ENCODE measurements at places on chromosomes 3 and 15. TPM values are rescaled to one million over a fixed set of nuclear protein-coding genes. Genes with fewer than 3 reads are reported as not detected.

The CLDN11 gene
- total RNA-seq = 0.32 TPM

The AGBL1 gene
- total RNA-seq = not detected

The SLC9C1 gene
- not detected for total RNA-seq

DNA sequence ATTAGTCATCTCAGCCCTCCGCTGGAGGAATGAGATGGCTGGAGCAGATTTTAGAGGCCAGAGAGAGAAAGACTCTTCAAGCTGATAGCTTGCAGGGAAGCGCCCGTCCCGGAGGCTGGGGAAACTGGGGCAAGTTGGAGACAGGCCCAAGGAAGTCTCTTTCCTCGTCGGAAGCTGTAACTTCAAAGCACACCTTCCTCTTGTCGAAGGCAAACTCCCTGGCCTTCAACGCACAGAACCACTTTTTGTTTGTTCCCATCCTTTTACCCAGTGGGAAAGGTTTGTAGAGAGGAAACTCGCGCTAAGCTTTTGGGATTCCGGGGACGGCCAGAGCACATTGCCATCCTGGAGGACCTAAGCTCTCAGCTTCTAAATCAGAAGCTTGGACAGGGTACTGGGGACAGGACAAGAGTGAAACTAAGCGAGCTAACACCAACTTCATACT, 900 bp upstream of the EOMES start:
- no peak for DNase-seq

GRCh38 chr3:152365766-152366593, 97.3 kb downstream of the MBNL1 start:
- no peak for DNase-seq

DNA sequence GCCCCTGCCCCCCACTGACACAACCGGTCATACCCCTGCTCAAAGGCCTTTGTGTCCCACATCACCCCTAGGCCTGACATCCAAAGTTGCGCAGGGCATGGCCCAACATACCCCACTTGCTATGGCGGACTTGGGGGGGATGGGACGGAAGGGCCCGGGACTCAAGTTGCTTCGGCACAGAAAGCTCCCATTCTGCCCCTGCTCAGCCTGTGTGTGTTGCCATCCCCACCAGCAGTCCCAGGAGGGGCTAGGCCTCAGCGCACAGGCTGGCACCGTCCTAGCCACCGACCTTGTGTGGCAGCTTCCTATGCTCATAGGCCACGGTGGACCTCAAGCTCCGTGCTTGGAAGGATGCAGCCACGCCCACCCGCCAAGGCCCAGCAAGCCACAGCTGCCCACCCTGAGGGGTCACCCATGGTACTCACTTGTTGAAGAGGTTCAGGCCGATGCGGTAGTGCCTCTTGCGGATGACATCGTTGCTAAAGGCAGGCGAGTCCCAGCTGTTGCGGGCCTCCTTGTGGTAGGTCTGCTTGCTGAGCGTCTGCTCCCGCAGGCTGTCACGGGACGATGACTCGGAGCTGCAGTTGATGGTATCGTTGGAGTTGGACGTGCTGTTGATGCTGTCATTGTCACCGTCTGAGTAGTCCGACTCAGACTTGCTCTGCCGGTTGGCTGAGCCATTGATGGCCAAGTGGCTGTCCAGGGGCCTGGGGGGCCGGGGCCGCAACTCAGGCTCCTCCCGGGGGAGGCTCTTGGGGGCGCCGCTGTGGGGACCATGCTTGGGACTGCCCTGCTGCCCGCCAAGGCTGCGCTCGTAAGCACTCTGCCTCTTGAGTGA, 93.9 kb upstream of the RPL32 start:
- DNase-seq = no peak

GRCh38 chr15:75109736-75110130, 86.3 kb downstream of the PPCDC start:
- DNase-seq = no peak

GRCh38 chr15:68345481-68345880, 67.9 kb downstream of the FEM1B start:
- DNase-seq = no peak

DNA sequence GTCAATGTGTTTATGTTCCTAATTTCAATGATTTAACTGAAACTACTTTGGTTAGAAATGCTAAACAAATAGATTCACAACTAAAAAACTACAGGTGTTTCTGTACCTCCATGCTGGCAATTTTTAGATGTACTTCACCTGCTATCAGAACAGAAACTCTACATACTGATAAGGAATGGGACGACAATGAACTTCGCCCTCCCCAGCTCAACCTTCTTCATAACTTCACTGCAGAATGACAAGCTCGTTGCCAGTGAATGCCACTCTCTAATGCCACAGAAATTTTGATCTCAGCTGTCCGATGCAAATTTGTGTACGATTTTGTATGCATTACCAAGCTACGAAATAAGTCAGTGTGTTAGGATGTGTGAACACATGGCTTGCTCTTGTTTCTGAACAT, 133.4 kb downstream of the FOXP1 start:
- DNase-seq = no peak

- DNase-seq = no peak
These were observed 6.4 kb downstream of the SUCNR1 start for GRCh38 chr3:151879679-151880415.
